Diencephalon (tissue), 1 donor: ENCODE measurements at places on chromosomes 6 and 20. TPM values are rescaled to one million over a fixed set of nuclear protein-coding genes. Genes with fewer than 3 reads are reported as not detected.

TFAP2C gene
- total RNA-seq = under 0.01 TPM

C6orf58 gene
- 1.2 TPM for total RNA-seq

LY86 gene
- 5.5 TPM for total RNA-seq

ANKRD60 gene
- total RNA-seq = not detected

C6orf141 gene
- 1.6 TPM for total RNA-seq

SPTLC3 gene
- total RNA-seq = 3.5 TPM

SPDEF gene
- not detected for total RNA-seq

LAMA2 gene
- 13.1 TPM for total RNA-seq

NMBR gene
- 9.7 TPM for total RNA-seq

EYS gene
- 1.4 TPM for total RNA-seq

DSP gene
- total RNA-seq = 6.2 TPM
